ENCODE measurements at places on chromosomes 5 and 9. TPM values are rescaled to one million over a fixed set of nuclear protein-coding genes. Genes with fewer than 3 reads are reported as not detected.

N4BP3 gene
- 5.8 TPM for polyA plus RNA-seq

ENTPD2 gene
- polyA plus RNA-seq: not detected

PITX1 gene
- not detected for polyA plus RNA-seq

TAS2R1 gene
- 0.41 TPM for polyA plus RNA-seq

TRPM6 gene
- not detected for polyA plus RNA-seq

CDH9 gene
- polyA plus RNA-seq: 1.7 TPM

KLHL3 gene
- polyA plus RNA-seq: 10.9 TPM

RAB3C gene
- 94.3 TPM for polyA plus RNA-seq

HMMR gene
- polyA plus RNA-seq: 2.6 TPM

AGXT2 gene
- polyA plus RNA-seq: not detected

COL5A1 gene
- not detected for polyA plus RNA-seq

SMIM33 gene
- not detected for polyA plus RNA-seq

SLC36A2 gene
- not detected for polyA plus RNA-seq

CNTNAP3 gene
- polyA plus RNA-seq: 7.6 TPM

SPINK9 gene
- polyA plus RNA-seq: not detected

IL9 gene
- polyA plus RNA-seq: not detected

ALDOB gene
- not detected for polyA plus RNA-seq

PCDHB11 gene
- polyA plus RNA-seq: 3.7 TPM

FANCG gene
- polyA plus RNA-seq: 56.0 TPM

SNAPC4 gene
- 6.8 TPM for polyA plus RNA-seq

ECSCR gene
- polyA plus RNA-seq: not detected

CHSY3 gene
- polyA plus RNA-seq: not detected

DRD1 gene
- 0.72 TPM for polyA plus RNA-seq

DTWD2 gene
- 3.3 TPM for polyA plus RNA-seq

PDCD1LG2 gene
- polyA plus RNA-seq: not detected

C9orf153 gene
- not detected for polyA plus RNA-seq

WDR38 gene
- polyA plus RNA-seq: not detected

NUTM2F gene
- polyA plus RNA-seq: 1.5 TPM

Measured in neural cell (in vitro differentiated cells).